ENCODE measurements at places on chromosomes 4 and X.

DNA sequence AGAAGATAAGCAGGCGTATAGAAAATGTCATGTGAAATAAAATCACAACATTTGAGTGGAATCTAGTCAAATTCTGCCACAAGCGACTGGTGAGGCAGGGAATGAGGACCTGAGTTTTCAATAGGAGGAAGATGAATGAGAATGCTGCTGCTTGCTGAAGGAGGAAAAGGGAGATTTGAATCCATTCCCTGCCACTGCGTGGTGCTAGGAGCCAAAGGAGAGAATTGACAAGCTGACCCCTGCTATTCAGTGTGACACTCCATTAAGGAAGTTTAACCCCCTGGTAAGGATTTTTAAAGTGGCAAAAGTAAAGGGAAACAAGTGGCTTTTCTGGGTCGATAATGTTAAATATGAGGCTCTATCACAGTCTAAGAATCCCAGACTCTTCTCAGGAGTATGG is 314.0 kb downstream of the NAF1 start:
- no peak for DNase-seq

GRCh38 chrX:47502316-47503125 is 19.5 kb upstream of the ZNF41 start:
- no peak for DNase-seq

GRCh38 chr4:5756271-5756670 is 45.3 kb downstream of the EVC start:
- DNase-seq: no peak

- no peak for DNase-seq
Observed at GRCh38 chr4:1985780-1986577, 22.8 kb downstream of the NELFA start.

DNA sequence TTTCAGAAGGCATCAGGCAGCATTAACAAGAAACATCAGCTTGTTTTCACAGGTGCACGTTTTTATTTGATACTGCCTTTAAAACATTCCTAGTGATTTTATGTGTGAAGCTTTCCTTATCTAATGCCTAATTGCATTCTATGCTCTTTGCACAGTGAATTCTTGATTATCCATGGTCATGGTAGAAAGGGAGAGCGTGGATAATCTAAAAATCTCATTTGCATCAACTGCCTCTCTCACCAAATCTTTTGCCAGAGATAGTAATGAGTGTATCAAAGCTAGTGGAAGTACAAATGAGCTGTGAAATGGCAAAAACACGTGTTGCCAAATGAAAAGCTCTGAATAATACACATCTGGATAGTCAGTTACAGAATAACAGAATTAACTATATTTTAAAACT is 170.5 kb downstream of the NAA11 start:
- DNase-seq: no peak

GRCh38 chrX:133542476-133542875 is 127.2 kb upstream of the GPC4 start:
- DNase-seq: no peak

DNA sequence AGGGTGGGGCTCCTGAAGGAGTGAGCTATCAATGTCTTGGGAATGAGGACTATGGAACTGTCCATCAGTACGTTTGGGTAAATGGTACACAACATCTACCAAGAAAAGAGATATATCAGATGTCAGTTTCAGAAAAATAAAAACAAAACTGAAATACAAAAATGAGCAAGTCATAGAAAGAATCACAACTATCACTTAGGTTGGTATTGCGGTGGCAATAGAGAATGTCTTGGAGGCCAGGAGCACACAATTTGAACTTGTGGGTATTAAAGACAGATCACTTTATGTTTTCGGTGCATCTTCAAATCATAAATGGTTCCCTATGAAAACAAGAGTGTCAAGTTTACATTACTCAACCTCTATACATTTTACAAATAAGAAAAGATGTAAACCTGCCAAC is 176.8 kb downstream of the CHM start:
- DNase-seq: no peak

GRCh38 chr4:15488658-15489470 is 19.2 kb downstream of the CC2D2A start:
- no peak for DNase-seq

DNA sequence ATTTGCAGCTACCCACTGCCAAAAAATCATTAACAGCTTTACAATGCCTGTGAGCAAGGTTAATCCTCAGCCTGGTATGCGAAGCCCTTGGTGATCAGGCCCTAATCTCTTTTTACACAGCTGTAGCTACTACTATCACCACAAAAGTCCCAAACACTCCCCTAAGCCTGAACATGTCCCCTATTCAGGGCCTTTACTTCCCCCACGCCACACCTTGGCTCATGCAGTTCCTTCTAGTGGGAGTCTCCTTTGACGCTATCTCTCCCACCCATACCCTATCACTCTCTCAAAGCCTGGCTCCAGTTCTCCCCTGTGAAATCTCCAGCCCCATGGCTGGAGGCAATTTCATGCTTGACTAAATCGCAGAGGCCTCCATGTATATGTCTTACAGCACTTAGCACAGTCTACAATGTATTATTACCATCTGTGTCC is 90.6 kb upstream of the CBR4 start:
- DNase-seq: no peak

- DNase-seq: no peak
Observed at GRCh38 chr4:83866834-83867621, 331.1 kb downstream of the GPAT3 start.

DNA sequence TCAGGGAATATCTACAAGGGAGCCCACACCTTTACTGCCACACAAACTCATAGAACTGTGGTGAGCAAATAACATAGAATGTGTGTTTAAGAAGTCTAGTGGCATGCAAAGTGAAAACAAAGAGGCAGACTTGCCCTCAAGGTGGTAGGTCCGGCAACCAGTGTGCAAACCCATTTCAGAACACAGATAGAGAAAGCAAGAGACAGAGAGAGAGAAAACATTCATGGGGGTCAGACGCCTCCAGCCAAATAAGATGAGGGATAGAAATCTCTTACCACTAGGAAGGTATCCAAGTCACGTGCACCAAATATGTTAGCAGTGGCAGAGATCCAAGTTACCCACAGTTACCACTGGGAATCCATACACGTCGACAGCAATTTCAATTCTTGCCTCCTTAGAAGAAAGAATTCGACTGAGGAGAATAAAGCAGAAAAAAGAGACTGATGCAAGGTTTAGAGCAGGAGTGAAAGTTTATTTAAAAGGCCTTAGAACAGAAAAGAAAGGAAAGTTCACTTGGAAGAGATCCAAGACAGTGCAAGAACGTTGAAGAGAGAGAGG is 252.8 kb downstream of the NAP1L3 start:
- DNase-seq: no peak

GRCh38 chrX:27675493-27675892 is 85.3 kb downstream of the DCAF8L2 start:
- no peak for DNase-seq

DNA sequence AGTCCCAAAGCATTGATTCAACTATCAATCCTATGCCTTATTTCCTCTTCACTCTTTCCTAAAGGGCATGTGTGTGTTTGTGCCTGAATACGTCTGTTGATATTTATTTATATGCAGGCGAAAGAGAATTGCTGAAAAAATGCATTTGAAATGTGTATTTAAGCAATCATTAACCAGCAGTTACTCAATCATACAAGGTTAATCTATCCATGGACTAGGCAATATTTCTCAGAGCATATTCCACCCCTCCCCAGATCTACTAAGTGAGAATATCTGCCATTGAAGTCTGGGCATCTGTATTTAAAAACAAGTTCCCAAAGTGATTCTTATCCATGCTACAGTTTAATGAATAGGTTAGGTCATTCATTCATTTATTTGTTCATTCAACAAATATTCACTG is 113.6 kb downstream of the RASGEF1B start:
- DNase-seq: no peak

DNA sequence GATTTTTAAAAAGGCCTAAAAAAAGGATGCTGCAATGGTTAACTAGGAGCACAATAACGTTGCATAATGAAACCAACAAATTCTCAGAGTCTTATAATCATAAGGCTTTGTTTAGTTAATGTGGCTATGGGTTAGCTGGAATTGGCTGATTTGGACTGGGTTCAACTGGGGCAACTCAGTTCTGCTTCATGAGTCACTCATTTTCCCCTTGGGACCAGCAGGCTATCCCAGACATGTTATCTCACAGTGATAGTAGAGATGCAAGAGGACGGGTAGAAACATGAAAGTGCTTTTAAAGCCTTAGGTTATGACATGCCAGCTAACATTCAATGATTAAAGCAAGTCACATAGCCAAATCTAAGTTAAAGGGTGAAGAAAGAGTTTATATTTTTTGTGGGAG is 189.2 kb upstream of the GK2 start:
- no peak for DNase-seq

GRCh38 chr4:150389896-150390530 is 191.9 kb upstream of the MAB21L2 start:
- DNase-seq: no peak

GRCh38 chr4:185916683-185917082 is 104.7 kb upstream of the SORBS2 start:
- DNase-seq: no peak

DNA sequence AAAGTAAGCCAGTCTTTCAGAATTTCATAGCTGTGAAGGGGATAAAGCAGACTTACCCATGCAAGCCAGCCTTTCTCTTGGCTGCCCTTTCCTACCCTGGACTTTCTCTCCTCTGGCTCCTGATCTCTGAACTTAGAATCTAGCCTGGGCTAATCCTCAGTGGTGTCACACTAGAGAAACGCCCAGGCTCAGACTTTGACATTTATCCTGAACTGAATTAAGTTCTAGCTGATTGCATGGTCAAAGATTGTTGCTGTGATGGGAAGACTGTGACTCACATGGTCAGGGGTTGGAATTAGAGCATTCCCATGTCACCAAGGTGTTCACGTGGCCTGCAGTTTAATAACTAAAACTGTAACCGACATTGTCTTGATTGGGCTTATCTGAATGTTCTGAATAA is 469.5 kb upstream of the FAT1 start:
- DNase-seq: no peak

DNA sequence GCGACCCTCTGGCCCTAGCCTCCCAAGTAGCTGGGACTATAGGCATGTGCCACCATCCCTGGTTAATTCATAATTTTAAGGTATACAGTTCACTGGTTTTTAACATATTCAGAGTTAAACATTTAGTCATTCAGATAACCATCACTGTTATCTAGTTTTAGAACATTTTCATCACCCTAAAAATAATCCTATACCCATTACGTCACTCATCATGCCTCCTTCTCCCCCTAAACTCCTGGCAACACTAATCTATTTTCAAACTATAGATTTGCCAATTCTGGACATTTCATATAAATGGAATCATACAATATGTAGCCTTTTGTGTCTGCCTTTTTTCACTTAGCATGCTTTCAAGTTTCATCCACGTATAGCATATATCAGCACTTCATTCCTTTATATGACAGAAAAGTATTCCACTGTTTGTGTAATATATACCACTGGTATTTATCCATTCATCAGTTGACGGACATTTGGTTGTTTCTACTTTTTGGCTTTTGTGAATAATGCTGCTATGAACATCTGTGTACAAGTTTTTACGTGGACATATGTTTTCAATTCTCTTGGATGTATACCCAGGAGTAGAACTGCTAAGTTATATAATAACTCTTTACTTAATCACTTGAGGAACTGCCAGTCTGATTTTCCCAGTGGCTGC is 32.0 kb upstream of the RPS3A start:
- no peak for DNase-seq

DNA sequence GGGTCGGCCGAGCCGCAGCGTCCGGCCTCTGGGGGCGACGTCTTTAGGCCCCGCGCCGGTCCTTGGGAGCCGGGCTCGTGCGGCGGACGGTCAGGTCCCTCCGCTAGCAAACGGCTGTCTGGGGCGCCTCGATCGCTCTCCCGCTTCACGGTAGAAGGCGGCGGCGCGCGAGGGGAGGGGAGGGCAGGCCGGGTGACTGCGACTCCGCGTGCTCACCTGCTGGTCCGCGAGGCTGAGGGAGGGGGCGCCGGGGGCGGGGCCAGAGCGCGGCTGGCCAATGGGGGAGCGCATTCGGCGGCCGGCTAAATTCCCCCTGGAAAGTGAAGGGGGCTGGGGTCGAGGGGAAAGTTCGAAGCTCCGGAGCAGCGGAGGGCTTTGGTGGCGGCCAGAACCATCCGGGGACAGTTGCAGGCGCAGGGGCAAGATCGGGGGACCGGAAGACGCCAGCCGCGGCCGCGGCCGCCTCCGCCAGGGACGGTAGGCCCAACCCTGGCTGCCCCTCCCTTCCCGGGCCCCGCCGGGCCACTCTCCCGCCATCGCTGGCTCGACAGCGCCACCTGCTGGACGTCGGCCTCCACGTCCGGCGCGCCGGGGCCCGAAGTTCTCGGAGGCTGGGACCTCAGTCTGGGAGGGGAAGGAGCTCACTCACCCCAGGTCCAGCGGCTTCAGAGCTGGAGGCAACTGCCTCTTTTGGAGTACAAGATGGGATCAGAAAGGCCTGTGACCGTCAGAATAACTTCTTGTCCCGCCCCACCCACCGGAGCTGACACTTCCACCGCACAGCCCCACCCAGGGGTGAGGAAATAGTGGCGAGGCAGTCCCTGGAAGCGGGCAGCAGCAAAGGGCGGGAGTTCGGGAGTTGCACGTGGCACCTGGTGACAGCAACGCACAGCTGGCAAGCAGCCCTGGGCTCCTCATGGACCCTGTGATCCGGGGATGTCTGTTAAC is 49.9 kb downstream of the ELF4 start:
- peak; percentile 64 for DNase-seq

DNA sequence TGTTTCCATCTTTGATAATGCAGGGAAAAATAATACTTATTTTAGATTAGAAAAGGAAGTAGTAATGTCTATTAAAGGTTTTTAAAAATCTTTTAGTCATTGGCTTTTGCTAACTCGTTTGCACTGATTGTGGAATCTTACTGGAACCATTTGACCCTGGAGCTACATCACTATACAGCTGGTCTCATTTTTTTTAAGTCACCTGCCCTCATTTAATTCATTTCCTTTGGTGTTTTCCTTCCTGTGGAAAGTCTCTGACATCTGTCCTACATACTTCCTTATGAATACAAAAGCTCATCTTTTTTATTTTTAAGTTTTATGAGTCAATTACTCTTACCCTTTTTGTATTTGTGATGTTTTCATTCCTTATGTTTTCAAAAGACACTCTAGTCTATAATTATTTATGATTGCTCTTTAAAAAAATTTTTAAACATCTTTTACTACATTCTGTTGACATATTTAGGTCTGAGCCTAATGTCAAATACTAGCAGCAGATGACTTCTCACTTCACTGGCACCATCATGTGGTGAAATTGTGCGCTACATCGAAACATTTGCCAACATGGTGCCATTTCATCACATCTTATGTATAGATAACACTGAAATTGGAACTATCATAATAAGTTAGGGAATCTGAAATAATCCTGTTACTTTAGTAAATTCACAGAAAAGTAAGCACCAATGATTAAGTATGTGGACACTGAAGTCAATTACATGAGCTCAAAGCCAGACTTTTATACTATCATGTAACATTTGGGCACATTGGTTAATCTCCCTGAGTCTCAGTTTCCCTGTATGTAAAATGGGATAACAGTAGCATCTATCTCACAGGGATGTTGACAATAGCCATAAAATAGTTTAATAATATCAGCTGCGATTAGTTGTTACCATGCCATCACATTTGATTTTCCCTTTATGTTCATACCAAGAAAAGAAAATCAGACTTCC is 9.4 kb upstream of the MMAA start:
- no peak for DNase-seq
